ENCODE measurements at places on chromosomes 6 and 20.

DNA sequence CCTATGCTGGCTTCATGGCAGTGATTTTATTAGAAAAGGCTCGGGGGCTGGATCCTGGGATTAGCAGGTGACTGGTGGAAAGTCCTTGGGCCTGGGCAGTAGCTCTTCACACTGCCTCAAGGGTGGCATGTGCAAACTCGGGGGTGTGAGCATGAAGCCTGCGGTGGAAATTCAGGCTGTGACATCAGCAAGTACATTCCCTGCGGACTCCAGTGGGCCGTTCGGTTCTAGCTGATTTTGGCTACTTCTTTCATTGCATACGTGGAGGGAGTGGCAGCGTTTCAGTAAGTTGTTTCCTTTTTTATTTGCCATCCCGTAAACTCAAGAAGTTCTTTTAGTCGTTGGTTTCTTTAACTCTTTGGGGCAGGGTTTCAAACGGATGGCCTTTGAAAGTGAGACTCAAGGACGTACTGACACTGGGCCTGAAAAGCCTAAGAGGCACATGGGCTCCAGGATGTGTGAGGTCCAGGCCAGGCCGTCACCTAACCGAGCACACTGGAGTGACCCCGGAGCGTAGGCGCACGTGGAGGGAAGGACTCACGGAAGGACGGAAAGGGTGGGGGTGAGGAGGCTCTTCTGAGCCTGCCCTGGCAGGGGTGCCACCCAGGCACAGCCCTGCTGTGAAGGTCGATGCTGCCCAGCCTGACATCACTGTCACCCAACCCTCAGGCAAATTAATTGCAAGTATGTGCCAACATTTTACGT lies 104.0 kb upstream of the FRMD1 start:
- DNase-seq = no peak

GRCh38 chr20:50548396-50548795 lies 38.2 kb downstream of the PTPN1 start:
- DNase-seq = no peak

DNA sequence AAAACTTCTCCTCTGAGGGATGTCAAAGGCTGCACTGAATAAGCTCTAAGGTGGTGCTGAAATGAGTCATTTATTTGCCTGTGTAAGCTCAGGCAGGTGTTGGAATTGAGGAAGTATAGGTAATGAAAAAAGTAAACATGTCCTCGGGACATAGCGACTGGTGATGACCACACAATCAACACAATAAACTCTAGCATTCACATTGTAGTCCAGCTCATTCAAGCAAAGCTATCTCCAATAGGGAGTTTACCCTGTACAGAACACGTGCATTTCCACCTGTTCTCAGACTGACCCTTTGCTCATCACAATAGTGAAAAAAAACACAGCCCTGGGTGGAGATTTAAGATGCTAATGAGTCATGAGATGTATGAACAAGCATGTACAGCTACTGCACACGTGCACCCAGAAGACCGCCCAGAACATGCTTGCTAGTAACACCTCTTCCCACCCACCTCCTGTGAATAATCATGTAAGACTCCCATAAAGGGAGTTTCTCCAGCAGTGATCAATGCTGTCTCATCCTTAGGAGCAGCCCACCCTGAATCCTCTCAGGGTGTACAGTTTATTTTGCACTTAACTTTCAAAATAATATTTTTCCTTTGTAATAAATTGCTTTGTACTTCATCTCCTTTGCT lies 33.0 kb upstream of the POU5F1 start:
- DNase-seq = peak; percentile 56

- DNase-seq = no peak
Measured at GRCh38 chr6:133247581-133247980, 6.4 kb downstream of the EYA4 start.

DNA sequence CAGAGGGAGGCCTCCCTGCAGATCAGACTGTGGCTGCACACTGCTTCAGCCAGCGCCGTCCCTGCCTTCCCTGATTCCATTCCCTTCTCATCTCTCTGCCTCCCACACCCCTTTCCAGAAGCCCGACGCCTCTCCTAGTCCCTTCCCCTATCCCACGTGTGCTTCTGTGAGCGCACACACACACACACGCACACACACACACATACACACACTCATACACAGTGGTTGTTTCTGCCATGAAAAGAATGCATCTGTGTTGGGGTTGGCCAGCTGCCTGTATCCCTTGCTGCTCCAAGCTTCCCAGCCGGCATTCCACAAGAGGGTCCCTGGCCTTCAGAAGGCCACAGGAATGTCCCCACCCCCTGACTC lies 51.7 kb downstream of the MOCS1 start:
- DNase-seq = no peak

GRCh38 chr20:63409834-63410435 lies 48.8 kb upstream of the CHRNA4 start:
- no peak for DNase-seq
